ENCODE measurements at places on chromosomes 11 and 22.

DNA sequence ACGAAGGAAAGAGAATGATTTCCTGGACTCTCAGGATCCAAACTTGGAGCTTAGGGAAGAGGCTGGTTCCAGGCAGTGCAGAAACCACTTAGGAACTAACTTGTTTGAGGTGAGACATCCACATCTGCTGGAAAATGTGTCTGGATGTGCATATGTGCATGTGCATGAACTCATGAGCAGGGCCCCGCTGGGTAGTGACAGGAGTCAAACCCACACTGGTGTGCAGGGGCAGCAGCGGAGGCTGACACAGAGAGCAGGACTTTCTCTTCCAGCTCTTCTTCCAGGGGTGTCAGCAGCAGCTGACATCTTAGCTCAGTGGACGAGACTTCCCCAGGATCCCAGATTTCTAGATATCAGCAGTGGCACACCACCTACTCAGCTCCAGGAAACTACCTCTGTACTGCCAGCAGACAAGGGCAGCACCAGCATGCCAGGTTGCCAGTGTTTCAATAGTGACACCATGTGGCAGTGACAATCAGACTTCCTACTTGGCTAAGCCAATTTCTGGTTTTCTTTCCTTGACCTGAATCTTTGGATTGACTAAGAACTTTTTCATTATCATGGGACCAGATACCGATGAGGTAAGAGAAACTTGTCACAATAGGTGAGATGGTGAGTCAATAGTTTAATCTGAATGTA, 227.5 kb upstream of the ZC3H12C start:
- no peak for DNase-seq

DNA sequence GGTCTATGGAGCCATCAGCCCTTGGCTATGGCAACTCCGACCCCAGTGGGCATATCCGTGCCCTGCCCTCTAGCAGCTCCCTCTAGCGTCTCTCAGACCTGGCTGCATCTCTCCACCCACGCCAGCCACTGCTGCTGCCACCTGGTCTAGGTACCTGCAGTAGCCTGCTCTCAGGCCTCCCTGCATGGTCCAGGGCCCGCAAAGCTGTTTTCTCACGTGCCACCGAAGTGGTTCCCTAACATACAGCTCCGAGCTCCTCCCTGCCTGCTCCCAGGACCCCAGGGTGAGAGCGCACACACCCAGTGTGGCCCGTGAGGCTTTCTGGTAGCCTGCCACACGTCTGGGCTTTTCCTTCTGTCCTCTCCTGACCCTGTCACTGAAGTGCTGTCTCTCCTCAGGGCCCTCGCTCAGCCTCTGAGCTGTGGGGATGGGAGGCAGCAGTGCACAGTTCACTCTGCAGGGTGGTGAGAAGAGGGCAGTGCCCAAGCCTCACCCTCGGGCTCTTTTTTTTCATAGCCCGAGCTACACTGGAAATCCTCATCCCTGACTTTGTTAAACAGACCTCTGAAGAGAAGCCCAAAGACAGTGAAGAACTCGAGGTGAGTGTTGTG, 14.3 kb downstream of the DGCR8 start:
- DNase-seq = no peak

DNA sequence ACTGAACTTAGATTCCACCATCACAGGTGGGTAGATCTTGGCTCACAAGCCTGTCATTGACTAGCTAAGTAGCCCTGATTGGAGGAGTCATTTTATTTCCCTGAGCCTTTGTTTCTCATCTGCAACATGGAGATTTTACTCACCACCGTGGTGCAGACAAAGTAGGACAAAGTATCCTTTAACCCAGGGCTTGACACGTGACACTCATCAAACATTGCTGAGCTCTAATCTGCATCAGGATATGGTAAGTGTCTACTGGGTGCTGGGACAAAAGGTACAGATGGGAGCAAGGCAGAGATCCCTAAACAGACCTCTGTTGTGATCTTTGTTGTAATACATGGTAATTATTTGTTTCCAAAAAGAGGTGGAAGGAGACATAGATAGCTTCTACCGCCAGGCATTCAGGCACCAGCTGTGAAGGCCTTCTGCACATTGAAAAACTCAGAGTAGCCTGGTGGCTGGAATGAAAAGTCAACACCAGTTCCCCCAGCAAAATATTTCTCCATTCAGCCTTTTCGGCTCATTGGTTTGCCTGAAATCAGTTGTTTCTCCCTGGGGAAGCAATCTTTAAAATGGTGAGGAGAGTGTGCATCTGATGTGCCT, 18.3 kb upstream of the MICAL2 start:
- no peak for DNase-seq

DNA sequence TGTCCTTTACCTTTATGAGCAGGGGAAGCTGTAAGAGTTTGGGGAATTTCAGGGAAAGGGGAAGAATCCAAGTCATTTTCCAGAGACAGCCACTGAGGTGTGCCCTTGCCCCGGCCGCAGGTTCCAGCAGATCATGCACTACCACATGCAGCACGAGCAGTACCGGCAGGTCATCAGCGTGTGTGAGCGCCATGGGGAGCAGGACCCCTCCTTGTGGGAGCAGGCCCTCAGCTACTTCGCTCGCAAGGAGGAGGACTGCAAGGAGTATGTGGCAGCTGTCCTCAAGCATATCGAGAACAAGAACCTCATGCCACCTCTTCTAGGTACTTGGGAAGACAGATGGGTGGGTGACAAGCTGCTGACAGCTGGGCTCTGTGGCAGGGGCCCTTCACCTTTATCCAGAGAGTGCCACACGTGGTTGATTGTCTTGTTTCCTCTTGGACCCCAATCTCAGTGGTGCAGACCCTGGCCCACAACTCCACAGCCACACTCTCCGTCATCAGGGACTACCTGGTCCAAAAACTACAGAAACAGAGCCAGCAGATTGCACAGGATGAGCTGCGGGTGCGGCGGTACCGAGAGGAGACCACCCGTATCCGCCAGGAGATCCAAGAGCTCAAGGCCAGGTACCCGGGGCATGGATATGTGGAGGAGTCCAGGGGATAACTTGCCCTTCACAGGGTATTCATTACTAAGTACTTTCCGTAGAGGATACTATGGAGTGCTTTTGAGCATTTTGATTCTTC, 5.8 kb upstream of the HMBS start:
- no peak for DNase-seq

- DNase-seq = no peak
These were observed 12.9 kb downstream of the RTN4R start for GRCh38 chr22:20254975-20255946.

- DNase-seq = no peak
These were observed 3.2 kb upstream of the PRR5 start for GRCh38 chr22:44698531-44699421.

DNA sequence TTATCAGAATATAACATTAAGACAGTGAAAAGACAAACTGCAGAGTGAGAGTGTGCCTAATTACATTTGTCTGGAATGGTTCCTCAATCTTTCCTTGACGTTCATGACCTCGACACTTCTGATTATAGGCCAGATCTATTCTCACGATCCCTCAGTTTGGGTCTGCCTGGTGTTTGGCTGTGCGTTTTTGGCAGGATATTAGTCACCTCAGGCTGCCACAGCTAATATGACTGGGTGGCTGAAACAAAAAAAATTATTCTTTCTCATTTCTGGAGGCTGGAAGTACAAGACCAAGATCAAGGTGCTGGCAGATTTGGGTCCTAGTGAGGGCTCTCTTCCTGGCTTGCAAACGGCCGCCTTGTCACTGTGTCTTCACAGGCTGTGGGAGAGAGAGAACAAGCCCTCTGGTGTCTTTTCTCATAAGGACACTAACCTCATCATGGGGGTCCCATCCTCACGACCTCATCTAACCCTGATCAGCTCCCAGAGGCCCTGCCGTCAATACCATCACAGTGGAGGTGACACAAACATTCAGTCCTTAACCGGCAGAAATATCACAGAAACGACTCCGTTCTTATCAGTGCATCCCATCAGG, 23.2 kb downstream of the IFITM10 start:
- DNase-seq = no peak

- no peak for DNase-seq
These were observed 374.6 kb downstream of the INSC start for GRCh38 chr11:15489281-15489680.

- no peak for DNase-seq
These were observed 97.7 kb upstream of the TOP3B start for GRCh38 chr22:22080270-22080669.

- DNase-seq = no peak
These were observed 32.2 kb upstream of the AQP11 start for GRCh38 chr11:77557553-77557952.

GRCh38 chr22:48088251-48088650, 1325.8 kb downstream of the TBC1D22A start:
- no peak for DNase-seq

- DNase-seq = no peak
These were observed 619 bp downstream of the MSANTD2 start for GRCh38 chr11:124799348-124800225.

DNA sequence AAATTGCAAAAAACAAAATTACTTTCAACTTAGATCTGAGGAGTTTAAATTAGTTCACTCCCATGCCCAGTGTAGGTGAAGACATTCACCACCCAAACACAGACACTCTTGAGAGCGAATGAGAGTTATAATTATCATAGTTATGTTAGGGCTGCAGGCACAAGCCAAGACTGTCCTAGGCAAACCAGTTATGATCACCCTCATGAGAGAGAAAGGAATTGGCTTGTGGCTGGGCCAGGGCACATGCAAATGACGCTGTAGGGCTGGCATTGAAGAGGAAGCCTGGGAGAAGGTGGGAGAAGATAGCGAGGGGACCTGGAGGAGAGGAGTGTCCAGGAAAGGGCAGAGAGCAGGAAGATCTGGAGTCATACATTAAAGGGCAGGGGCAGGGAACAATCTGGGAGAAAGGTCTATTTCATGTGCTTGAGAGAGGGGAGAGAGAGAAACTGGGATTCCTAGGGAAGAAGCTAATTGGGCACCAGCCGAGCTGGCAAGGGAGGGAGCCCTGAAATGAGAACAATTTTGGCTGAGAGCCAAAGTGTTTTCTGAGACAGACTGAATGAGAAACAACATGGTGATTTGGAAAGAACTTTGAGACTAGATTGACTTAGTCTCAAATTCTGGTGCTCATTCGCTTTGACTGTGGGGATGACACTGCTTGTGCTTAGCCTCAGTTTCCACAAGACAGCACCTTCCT, 279.9 kb downstream of the KIRREL3 start:
- DNase-seq = no peak

GRCh38 chr11:126216526-126217305, 5.1 kb downstream of the FAM118B start:
- DNase-seq = no peak

GRCh38 chr11:95584589-95584988, 205.0 kb downstream of the FAM76B start:
- no peak for DNase-seq

All from GM12864 (cell line).